ENCODE measurements at places on chromosomes 6 and 20.

GRCh38 chr20:45344168-45344860 is 3.9 kb downstream of the SDC4 start:
- no peak for DNase-seq

- no peak for DNase-seq
Observed at GRCh38 chr20:52047811-52048764, 143.5 kb downstream of the ZFP64 start.

DNA sequence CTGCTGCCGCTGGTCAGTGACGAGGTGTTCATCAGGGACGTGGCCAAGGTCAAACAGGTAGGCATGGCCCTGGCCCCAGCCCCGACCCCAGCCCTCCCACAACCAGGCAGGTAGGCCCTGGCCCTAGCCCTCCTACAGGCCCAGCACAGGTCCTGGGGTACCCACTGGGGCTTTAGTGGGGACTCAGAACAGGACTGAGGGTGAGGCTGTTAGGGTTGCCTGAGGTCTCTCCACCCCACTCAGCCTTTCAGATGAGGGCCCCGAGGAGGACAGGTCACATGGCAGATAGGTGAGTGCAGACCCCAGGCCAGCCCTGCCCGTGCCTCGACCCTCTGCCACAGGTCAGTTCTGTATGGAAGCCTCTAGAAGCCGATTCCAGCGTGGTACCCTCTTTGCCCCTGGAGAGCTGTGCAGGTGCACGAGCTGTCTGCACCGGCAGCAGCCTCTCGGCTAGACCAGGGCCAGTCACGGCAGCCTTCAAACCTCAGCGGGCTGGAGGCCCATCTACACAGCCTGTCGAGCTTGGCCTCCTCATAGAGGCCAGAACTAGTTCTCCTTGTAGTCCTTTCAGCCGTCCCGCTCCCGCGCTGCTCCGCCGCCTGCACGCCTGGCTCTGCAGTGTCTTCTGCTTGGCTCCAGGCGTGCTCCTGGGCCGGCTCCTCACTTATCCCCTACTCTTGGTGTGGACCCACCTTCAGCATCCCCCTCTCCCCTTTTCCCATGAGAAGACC is 35.5 kb downstream of the PYGB start:
- no peak for DNase-seq

GRCh38 chr20:44080646-44081267 is 106.2 kb downstream of the JPH2 start:
- DNase-seq, result peak; percentile 73

GRCh38 chr6:52497652-52498408 is 77.7 kb downstream of the EFHC1 start:
- no peak for DNase-seq

DNA sequence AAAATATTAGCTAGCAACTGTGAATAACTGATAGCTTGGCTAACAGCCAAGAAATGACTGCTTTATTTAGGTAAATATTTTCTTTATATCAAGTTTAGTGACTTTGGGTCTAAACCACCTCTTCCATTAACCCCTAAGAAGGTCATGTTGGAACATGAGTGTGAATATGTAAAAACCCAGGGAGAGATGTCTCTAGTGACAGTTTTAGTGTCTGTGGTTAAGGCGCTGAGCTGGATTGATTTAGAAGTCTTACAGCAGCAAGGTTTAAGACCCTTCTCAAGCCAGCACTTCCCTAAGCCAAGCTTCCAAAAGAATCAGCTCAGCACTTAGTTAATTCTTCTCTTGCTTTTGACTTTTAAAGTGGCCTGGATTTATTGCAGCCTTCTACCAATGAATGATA is 11.4 kb upstream of the SIRT5 start:
- DNase-seq, result no peak

GRCh38 chr6:39393075-39393474 is 70.6 kb upstream of the KCNK16 start:
- DNase-seq, result no peak

- no peak for DNase-seq
Observed at GRCh38 chr20:16104783-16105182, 468.5 kb downstream of the KIF16B start.

- DNase-seq, result no peak
Observed at GRCh38 chr6:127100510-127101140, 17.8 kb upstream of the RSPO3 start.

GRCh38 chr20:16100767-16101166 is 472.5 kb downstream of the KIF16B start:
- no peak for DNase-seq

- DNase-seq, result no peak
Observed at GRCh38 chr6:126153661-126154060, 167.3 kb downstream of the TRMT11 start.

DNA sequence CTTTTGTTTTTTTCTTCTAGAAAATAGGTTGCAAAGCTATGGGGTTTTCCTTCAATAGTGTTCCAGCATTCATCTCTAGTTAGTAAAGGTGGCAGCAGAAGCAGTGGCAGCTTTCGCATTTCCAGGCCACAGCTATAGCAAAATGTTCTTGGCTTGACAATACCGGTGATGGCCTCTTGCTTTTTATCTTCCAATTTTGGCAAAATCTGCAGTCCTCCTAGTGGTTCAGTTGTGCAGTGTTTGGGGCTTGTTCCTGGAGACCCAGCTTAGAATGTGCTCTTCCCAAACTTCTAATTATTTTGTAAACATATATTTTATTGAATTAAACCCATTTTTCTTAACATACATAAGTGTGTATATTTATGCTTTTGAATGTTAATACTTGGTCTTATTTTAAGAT is 370.6 kb upstream of the MAN1A1 start:
- DNase-seq, result no peak

DNA sequence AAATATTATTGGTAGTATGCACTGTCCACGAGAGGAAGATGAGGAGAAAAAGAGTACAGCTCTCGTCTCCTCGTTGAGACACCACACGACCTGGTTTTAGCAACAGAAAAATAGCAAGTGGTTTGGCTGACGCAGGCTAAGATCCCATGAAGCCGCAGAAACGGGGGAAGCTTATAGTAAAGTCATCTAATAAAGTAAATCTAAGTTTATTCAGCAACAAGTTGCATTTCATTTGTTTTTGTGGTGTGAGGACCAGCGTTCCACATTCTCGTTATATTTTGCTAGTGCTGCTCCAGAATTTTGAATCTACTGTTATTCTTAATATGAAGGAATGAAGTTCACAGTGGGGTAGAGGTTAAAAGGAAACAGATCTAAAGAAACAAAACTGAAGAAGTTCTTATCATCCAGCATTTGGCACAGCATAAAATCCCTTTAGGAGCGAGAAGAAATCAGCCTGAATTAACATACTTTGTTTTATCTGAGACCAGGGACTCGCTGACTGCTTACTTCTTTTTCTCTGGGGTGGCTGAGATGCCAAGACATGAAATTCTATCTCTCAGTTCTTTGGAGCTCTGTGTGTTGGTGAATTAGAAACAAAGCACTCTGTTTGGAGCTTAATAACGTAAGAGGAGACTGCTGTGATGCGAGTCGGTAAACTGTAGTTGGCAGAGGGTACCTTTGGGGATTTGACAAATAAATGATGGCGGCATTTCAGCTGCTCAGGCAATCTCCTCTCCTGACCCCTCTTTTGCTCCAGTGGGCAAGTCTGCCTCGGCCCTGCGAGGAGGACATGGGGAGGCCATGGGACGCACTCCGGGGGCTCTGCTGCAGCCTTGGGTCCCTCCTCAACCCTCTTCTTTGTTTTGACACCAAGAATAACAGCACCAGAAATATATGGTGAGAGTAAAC is 24.9 kb upstream of the IRF4 start:
- DNase-seq, result no peak

DNA sequence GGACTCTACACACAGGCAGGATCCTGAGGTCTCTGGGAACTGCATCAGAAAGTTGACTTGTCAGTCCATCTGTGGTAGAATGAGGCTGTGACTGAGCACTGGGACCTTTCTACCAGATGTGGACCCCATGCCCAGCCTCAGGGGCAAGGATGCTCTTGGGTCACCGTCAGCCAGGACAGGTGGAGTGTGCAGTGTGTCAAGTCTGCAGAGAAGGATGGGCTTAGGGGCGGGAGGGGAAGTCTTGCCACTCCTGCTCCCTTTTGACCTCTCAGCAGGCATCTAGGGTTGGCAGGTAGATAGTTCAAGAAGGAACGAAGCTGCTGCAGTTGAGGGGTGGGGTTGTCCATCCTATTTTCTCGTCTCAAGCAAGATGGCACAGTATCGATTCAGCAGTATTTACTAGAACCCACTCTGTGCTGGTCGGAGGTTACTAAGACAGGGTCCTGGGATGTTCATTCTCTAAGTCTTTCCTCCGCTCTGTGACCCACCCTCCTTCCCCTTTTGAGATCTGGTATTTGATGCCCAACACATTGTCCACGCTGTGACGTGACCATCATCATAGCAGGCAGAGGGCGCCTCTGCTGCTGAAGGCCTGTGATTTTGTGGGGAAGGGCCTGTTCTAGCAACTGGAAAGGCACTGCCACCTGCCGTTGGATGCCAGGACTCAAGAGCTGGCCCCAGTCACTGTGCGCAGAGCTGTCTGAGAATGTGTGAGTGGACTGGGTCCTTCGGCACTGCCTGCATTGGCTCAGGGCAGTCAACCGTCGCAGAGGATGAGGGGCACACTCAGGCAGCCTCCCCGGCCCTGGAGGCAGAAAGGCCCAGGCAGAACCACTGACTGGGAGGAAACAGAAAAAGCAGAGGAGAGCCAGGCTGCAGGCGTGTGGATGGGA is 23.2 kb downstream of the RBCK1 start:
- DNase-seq, result no peak

- no peak for DNase-seq
Observed at GRCh38 chr6:125274935-125275334, 26.8 kb downstream of the HDDC2 start.

DNA sequence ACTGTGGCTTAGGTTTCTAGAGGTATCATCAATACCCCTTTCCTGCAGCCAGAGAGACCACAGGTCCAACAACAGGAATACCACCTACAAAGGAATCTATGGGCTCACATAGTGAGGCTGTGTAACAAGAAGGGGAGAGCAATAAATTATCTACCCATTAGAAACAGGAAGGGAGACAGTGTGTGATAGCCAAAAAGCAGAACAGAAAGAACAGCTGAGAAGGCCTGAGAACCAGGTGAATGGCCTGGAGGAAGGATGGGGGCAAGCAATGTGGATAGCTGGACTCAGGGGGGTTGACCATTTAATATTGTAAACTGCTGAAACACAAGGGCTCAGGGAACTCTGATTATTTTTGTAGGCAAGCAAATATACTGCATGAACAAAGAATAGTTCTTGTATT is 628.2 kb downstream of the COL12A1 start:
- no peak for DNase-seq

- no peak for DNase-seq
Observed at GRCh38 chr6:53831081-53831869, 36.5 kb downstream of the LRRC1 start.

- DNase-seq, result no peak
Observed at GRCh38 chr6:71496722-71497033, 208.1 kb downstream of the OGFRL1 start.
